ENCODE measurements at places on chromosomes 3 and 15.

DNA sequence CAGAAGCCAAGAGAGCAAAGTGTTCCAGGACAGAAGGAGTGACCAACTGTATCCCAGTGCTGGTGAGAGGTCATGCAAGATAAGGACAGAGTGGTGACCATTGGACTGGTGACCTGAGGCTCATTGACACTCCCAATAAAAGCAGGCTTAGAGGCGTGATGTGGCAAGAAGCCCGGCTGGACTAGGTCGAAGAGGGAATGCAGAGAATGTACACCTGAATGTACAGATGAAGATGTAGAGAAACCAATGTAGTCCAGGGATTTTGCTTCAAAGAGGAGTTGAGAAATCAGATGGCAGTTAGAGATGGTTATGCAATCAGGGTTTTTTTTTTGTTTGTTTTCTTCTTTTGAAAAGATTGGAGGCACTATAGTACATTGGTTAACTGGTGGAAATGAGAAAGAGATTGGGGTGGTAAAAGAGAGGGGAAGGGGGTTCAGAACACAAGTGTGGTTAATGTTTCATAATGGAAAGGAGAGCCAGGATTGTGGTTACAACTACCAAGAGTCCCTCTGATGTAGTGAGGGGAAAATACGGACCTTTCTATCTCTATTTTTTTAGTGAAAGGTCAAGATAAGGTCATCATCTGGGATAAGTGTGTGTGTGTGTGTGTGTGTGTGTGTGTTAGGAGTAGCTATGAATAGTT lies 23.3 kb downstream of the ST3GAL6 start:
- DNase-seq = no peak

- DNase-seq = no peak
Observed at GRCh38 chr3:104687362-104687761, 679.3 kb upstream of the ALCAM start.

- DNase-seq = no peak
Observed at GRCh38 chr3:52172262-52172757, 18.1 kb upstream of the POC1A start.

DNA sequence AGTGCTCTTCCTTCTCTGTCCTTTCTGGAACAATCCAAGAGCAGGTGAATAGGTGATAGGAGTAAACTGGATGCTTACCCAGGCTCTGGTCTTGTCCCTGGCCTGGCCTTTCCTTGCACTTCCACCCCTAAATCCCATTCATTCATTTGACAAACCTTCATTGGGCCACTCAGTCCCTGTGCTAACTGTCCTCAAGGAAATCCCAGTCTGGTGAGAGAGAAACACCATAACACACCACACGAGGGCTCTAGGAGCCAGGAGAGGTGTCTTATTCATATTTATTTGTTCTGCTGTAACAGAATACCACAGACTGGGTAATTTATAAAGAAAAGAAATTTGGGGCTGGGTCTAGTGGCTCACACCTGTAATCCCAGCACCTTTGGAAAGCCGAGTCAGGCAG lies 22.8 kb downstream of the EFCC1 start:
- no peak for DNase-seq

DNA sequence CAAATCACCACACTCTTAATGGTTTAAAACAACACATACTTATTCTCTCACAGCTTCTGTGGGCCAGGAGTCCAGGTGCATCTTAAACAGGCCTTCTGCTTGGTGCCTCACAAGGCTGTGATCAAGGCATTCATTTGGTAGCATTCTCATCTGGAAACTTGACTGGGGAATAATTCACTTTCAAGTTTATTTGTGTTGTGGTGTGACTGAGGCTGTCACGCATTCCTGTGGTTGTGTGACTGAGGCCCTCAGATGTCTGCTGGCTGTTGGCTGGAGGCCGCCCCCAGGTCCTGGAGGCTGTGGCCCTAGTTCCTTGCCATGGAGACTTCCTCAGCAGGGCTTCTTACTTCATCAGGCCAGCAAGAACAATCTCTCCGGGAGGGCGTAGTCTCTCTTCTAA lies 16.9 kb upstream of the FAM3D start:
- no peak for DNase-seq

- DNase-seq = no peak
Observed at GRCh38 chr15:80574590-80574989, 120.5 kb upstream of the ABHD17C start.

GRCh38 chr3:193335031-193335430 lies 43.5 kb downstream of the ATP13A5 start:
- DNase-seq = no peak

DNA sequence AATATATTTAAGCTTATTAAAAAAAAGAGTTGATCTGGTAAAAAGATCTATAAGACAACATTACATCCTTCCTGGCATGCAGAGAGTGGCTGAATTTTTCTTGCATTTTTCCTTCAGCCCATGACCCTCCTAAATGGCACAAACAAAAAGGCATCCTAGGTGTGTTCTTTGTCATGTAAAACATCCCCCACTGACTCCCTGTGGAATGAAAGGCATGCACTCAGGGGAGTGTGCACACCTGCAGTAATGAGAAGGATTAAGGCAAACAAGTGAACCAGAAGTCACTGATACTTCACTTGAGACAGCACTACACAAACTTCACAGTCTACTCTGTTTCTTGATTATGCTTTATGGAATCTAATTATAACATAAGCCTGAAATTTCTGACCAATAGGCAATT lies 195.0 kb downstream of the RBMS3 start:
- no peak for DNase-seq

- no peak for DNase-seq
Observed at GRCh38 chr15:65413760-65414144, 9.0 kb downstream of the IGDCC4 start.

- DNase-seq = no peak
Observed at GRCh38 chr3:11566916-11567315, 76.8 kb downstream of the VGLL4 start.

DNA sequence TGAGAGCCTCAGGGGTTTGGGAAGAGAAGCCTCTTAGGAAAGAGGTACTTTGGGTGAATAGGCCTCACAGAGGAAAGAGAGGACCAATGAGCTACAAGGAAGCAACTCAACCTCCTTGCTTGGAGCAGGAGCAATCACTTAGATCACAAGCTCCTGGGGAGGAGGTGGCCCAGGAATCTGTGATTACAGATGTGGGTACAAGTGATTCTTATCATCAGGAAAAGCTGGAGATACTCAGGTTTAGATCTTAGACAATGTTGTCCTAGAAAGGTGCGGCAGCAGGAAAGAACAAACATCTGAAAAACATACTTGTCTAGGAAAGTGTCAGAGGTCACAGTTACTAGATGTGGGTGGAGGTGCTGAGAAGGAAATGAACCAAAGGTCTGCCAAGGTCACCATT lies 8.2 kb downstream of the PARP16 start:
- no peak for DNase-seq

GRCh38 chr15:67531379-67531914 lies 10.5 kb downstream of the C15orf61 start:
- DNase-seq = no peak

- DNase-seq = no peak
Observed at GRCh38 chr15:100174904-100175275, 166.9 kb downstream of the ADAMTS17 start.

DNA sequence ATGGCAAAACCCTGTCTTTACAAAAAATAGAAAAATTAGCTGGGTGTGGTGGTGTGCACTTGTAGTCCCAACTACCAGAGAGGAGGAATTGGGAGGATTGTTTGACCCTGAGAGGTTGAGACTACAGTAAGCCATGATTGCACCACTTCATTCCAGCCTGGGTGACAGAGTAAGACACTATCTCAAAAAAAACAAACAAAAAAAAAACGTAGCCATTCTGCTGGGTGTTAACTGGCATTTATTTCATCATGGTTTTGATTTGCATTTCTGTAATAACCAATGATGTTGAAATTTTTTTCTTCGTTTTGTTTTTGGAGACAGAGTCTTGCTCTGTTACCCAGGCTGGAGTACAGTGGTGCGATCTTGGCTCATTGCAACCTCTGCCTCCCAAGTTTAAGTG lies 63.3 kb downstream of the RPLP1 start:
- DNase-seq = no peak

DNA sequence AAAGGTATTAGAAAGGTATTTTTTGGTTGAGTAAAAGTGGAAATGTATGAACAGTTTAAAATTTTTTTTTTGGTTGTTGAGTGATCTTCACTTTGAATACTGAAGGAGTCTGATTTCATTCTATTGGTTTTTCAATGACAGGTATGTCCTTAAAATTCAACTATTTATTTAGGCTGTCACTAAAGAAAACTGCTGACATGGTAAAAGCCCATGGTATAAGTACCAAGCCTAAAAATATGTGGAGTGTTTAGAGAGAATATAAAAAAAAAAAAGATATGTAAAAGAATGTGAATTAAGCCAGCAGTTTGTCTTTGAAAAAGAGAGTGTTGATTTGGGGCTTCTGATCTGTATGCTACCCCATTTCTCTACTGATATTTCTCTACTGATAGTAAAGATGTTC lies 90.3 kb upstream of the SUCLG2 start:
- no peak for DNase-seq

GRCh38 chr15:22980189-22981050 lies at the start of gene CYFIP1:
TSS of gene CYFIP1 (minus strand) at chr15:22980368. CDS start at chr15:22947285, 33,083 bp downstream.
- peak; percentile 12 for DNase-seq

GRCh38 chr3:13689373-13690260 lies 140.7 kb downstream of the FBLN2 start:
- DNase-seq = no peak

DNA sequence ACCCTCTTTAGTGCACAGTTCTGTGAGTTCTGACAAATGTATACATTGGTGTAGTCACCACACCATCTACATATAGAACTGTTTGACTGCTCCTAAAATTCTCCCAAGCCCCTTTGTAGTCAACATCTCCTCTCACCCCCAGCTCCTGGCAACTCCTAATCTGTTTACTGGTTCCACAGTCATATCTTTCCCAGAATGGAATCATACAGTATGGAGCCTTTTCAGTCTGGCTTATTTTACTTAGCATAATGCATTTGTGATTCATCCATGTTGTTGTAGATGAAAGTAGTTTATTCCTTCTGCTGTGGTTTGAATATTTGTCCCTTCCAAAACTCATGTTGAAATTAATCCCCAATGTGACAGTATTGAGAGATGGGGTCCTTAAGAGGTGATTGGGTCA lies 41.6 kb upstream of the CCDC174 start:
- DNase-seq = no peak

Data from activated CD4-positive, alpha-beta T cell treated with anti-CD3 and anti-CD28 coated beads for 4 hours (primary cell).